ENCODE measurements at places on chromosomes 5 and 9.

DNA sequence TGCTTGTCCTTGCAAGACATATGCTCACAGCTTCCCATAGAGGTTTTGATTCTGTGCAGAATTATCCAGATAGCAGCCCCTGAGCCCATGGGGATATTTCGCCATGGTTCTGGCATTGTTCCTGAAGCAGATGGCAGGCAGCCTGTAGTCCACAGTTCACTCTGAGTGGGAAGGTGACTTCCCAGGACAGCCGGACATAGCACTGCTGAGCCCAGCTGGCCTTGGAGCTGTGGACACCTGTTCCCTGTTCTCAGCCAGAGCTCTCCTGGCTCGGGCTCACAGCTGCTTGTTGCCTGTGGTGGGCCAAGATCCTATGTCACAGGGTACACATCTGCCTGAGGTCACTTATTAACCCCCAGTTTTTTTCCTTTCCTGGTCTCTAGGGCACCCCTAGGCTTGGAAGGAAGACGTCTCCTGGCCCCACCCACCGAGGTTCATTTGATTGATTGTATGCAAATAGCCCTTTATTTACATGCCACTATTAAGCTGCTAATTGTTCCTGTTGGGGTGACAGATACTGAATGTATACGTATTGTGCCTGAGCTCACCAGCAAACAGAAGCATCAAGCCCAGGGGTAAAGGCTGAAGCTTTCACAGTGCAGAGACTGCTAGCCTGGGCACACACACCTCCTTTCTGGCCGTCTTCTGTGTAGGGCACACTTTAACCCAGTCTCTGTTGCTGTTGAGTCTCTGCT is 96.6 kb upstream of the DMRT1 start:
- no peak for DNase-seq

- no peak for DNase-seq
Observed at GRCh38 chr5:178605788-178606187, 15.6 kb upstream of the COL23A1 start.

- no peak for DNase-seq
Observed at GRCh38 chr9:121367306-121368137, 2.5 kb downstream of the STOM start.

DNA sequence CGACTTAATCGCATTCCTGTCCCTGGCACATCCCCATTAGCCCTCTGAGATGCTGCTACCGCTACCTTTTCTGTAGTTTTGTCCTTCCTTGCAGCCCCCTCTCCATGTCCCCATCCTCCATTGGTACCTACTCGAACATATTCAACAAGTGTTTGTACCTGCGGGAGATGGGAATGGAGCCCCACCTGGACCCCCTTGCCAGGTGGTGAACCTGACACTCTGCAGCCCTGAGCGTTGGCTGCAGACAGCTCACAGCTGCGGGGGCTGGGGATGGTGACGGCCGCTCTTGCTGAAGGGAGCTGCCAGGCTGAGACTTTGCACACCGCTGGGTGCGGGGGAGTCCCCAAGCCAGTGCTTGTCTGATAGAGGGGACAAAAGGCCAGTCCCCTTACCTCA is 96.3 kb upstream of the DAP start:
- DNase-seq: no peak

DNA sequence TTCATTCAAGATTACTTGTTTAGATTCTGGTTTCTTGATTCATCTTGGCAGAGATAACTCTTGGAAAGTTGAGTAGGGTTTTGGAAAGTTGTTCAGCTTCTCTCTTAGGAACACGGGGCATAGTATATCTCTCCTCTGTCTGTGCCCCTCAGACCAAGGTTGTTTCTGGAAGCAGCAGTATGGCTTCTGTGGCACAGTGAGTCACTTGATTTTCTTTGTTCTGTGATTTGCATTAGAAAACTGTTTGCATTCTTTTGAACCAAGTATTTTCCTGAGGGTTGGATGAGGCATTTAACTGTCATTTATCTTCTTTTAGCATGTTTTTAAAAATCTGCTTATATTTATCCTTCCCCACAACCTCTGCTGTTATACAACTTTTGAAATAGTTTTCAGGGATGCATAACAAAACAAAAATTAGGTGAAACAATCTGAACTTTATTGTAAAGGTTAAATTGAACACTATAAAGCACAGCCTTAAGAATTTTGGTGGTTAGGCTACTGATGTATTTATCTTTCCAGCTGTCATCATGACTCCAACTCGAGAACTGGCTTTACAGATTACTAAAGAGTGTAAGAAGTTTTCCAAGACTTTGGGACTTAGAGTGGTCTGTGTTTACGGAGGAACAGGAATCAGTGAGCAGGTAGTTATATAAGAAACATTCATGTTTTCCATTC is 26.5 kb downstream of the DDX46 start:
- no peak for DNase-seq

GRCh38 chr9:108568093-108568492 is 287.7 kb downstream of the ACTL7B start:
- no peak for DNase-seq

DNA sequence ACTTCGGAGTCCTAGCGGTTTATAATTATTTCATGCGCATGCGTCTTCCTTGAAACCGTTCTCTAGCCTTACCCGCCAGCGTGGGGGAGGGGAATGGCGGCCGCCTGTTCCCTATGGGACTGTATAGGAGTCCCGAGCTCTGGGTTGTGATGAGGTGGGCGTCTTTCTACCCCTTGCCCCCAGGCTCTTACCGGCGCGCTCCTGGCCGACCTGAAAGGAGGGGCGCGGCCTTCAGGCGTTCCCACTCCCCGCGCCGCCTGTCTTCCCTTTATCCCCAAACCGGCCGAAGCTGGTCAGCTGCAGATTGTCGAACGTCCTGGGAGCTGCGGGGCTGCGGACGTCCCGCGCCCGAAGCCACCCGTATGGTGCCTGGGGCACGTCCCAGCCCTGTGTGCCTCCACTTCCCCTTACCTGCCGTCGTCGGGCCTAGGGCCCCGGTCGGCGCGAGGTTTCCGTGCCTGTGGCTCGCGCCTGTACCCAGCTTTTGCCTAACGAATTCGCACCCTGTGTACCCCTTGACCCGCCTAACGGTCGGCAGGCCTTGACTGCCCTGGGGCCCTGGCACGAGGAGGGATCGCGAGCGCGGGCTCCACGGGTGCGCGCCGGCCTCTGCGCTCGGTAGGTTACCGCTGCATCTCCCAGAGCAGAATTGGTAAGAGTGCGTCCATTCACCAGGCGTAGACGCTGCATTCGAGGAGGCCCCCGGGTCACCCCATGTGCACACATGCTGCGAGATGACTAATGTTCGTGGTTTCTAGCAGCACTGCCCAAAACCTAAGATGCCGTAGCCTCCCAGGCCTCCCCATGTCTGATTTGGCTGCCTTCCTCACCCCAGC is 653 bp upstream of the HNRNPH1 start:
- no peak for DNase-seq

DNA sequence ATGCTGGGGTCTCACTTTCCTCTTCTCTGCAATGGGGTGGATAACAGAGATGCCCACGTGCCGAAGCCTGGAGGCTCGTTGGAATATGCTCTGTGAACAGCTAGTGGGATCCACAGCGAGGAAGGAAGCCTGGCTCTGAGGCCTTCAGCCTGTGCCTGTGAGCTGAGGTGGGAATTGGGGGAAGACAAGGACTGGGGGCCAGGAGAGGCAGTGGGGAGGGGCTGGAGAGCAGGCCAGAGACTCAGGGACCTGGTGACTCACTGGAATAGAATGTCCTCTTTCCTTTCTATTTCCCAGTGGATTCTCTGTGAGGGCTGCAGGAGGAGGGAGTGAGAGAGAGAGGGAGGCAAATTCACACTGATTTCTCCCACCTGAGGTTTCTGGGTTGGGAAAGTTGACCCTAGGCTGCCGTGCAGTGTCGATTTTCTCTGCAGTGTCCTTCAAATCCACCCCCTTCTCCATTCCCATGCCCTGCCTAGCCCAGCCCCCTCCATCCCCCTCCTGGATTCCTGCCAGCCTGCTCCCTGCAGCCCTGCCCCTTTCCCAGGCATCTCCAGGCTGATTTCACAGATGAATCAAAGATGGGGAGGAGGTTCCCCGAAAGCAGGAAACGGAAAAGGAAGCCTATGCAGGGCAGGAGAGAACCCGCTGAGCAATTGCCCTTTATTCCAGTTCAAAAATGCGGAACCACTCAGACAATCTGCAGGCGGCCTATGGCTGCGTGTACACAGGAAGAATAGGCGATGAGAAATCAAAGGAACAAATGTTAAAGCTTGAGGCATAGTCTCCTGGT is 1.4 kb upstream of the SPAAR start:
- no peak for DNase-seq

GRCh38 chr5:111472579-111472978 is 39.8 kb downstream of the STARD4 start:
- DNase-seq: no peak

DNA sequence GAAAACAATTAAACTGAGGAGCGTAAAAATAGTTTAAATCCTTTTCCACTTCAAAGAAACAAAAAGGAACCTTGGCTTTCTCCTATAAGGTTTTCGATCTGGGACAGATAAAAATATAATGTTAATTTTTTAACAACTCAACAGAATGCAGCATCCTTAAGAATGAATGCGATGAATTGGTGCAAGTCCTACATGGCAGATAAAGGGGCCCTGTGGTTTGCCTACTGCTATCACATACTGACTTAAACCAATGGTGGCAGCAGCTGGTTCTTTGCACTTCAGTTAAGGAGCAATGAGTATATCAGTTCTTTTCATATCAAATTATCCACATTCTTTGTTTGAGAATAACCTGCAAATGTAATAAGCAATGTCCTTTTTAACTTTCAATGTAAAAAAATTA is 12.4 kb upstream of the TYRP1 start:
- no peak for DNase-seq

Data from NCI-H1417 treated with DMSO at 0.1 percent for 48 hours (cell line).